NCI-H446 (cell line): ENCODE measurements at places on chromosomes 7 and 10.

DNA sequence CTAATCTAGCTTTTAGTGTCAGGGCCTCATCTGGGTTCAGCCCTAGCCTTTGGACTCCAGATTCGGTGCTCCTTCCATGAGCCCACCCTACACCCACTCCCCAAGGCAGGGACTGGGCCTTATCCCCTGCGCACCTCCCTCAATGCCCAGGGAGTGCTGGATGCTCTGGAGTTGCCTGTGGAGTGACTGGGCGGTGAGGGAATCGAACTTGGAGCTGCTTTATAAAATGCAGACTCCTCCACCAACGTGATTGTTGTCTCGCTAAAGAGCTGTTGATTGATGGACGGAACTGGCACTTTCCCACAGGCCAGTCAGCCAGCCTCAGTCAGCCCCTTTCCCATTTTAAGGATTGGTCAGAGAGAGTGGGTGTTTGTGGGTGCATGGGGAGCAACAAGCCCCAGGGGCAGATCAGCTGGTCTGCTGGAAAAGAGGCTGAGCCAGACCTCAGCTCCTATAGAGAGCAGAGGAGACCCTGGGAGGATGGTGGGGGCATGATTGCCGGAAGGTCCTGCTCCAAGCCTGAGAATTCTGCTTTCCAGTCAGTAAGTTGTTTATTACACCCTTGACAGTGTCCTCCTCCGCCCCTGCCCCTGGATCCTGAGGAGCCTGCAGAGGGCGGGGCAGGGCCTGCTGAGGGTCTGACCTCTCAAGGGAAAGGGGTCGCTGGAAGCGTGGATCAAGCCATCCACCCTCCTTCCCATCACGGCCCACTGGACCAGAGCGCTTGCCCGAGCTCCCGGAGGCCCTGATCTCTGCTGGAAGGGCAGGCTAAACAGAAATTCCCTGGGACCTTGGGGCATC is 16.7 kb downstream of the UNC5B start:
- DNase-seq: no peak

DNA sequence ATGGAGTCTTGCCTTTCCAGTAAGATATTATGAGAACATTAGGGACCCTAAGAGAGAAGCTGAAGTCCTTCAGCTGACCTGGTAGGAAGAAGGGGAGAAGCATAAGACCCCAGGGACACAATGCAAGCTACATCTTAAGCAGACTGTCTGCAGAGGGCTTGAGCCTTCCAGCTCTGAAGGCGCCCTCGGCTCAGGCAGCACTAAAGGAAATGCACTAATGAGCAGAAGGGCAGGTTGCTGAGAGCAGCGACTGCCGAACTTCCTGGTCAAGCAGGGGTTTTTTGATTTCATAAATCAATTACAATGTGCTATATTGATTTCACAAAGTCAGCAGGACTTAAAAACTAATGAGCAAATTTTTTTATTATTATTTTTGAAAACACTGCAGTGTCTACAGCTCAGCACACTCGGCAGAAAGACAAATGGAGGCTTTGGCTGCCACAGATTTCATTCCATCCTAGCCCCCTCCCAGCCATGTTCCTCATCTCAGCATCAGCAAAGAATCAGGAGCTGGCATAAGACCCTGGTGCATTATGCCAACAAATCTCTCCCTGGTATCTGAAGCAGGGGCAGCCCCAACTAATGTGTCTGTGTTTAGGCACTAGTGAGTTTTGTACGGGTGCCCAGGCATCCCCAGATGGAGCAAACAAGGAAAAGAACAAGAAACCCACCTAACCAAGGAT is 57.1 kb downstream of the LRRTM3 start:
- DNase-seq: peak; percentile 21

DNA sequence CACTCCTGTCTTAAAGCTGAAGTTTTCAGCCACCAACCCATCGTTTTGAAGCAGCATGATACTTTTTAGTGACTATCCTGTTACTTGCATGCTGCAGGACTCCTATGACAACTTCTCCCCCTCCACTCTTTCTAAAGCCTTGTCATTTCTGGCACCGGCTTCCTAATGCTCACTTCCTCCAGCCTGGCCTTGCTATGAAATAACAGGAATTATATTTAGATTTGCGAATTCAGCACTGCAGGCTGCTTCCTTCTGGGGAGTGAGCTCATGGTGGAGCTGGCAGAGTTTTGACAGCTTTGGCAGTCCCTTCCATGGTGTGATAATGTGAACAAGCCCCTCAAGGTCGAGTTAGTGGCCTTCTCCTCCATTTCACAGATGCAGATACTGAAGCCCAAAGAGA is 13.4 kb downstream of the BLNK start:
- no peak for DNase-seq

DNA sequence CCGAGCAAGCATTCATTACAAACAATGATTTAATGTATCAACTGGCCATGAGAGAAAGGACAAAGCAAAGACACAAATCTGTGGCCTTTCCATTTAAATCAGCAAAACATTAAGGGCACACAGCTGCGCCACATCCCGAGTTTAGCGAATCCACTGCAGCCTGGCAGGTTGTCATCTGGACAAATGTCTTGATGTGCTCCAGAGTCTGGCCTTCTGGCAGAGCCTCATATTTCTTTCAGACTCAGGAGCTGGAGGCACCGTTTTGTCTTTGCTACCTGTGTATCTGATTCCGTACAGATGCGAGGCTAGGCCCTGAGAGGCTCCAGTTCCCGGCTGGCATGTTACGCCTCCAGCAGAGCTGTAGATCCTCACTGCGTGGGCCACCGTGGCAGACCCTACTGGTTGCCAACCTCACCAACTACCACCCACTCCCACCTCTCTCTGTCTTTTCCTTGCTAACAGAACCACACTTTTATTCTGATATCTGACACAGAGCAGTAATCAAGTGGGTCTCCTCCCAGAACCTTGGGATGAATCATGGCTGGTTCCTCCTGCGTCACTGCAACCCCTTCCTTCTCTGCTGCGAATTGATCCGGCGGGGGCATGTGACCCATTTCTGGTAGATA is 40.9 kb upstream of the EFCAB10 start:
- no peak for DNase-seq

DNA sequence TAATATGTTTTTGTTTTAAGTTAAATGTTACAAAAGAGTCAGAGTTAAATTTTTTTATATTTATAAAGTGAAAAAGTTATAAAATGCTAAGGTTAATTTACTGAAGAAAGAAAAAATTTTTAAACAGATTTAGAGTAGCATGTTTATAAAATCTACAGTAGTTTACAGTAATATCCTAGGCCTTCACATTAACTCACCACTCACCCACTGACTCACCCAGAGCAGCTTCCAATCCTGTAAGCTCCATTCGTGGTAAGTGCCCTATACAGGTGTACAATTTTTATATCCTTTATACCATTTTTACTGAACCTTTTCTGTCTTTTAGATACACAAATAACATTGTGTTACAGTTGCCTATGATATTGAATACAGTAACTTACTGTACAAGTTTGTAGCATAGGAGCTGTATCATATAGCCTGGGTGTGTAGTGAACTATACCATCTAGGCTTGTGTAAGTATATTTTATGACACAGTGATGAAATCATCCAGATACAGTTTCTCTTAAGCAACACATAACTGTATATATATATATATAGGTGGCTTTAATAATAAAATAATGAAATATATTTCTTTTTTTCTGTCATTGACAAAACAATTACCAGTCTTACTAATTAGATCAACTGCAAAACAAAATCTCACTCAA is 79.6 kb downstream of the PTEN start:
- DNase-seq: no peak

DNA sequence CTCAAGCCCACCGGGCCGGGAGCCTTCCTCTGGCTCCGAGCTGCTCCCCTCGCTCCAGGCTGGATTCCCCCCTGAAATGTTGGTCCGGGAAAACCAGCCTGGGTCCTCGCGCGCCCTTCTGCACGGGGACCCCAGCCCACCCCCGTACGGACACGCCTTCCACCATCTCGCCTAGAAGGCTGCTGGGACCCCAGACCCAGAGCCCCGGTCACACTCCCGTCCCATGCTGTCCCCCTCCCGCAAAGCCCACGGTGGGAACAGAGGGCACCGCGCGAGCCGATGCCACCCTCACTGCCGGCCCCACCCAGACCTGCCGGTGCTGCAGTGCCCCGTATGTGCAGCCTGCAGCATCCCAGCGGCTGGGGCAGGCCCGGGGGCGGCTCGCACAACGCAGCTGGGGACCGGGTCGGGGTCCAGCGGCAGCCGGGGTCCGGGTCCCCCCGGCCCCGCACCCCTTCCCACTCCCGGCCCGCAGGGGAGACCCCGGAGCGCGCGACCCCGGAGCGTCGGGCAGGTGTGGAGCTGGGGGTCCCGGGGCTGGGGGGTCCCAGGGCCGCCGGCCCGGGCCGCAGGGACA is 871 bp downstream of the SPOCK2 start:
- no peak for DNase-seq

DNA sequence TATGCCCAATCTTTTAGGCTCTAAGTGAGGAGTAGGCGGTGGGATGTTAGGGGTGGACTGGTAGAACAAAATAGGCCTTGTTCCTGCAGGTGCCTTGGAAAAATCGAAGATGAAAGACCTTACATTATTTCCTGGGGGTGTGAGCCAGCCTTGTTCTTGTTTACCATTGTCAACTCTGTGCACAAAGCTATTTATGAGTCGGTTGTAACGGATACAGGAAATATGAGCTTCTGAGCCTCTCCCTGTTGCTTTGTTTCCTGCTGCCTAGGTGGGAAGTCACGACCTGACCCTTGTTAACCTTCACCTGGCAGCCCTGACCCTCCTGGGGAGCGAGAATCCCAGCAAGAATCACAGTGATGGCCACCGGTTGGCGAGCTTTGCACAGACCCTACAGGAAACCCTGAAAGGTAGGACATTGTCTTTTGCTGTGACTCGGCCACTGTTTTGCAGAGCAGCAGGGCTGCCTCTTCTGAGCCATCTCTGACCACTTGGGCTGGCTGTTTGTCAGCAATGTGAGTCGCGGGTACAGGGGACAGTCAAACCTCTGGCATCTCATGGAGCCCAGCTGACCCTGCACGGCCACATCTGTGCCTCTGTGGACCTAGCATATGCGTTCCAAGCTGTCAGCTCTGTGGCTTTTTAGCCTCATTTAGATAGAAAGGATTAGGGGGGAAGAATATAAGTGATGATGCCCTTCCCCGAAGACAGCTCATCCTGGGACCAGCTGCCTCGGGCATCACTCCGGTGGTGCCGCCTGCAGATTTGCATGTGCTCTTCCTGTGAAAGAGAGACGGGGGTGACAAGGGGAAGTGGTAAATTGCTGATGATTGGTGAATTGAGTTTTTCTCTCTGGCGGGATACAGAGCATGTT is 102.1 kb upstream of the ANLN start:
- no peak for DNase-seq

- no peak for DNase-seq
Observed at GRCh38 chr7:156559001-156559400, 81.6 kb upstream of the RNF32 start.

GRCh38 chr7:91286432-91286831 is 22.2 kb downstream of the FZD1 start:
- DNase-seq: no peak

DNA sequence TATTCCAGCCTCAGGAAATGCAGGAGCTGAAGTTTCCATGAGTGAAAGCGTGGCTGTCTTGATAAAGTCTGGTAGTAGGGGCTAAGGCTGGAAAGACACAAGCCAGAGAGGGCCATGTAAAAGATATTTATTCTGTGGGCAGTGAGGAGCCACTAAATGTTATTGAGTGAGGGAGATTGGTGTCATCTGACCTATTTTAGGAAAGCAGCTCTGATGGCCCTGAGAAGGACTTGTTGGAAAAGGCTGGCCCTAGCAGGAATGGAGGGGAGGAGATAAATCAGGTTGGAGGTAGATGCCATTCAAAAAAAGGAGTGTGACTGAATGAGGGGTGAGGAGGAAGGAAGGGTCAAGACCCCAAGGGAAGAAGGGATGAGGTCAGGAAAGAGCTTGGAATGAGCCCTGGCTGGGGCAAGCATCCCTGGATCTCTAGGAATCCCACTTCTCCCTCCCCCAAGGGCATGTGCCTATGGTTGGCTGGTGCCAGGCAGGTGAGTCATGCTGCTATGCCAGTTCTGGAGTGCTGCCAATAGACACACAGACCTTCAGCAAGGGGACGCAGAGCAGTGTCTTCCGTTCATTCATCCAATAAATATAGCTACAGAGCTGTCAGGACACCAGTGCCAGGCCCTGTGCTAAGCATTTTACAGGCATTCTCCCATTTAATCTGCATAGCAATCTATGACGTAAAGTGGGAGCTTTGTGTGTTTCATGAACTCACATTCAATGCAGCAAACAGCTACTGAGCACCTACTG is 2.0 kb downstream of the ANKRD2 start:
- DNase-seq: peak; percentile 12

DNA sequence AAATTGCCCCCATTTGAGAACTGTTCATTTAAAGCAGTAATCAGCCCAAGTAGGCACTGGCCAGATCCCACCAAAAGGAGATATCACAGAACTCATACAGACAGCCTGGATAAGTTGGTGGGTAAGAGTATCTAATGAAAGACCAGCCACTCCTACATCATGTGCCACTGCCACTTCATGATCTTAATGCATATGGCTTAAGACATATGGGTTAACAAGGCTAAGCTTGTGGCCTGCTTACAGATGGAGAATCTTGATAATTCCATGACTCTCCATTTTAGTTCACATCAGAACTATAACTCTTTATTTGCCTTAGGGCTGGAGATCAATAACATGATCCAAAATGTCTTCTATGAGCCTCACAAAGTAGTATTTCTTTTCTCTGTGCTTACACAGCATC is 6.8 kb upstream of the IFIT1B start:
- no peak for DNase-seq

GRCh38 chr10:98463976-98464754 is 17.4 kb upstream of the HPS1 start:
- DNase-seq: no peak

- no peak for DNase-seq
Observed at GRCh38 chr10:26665080-26666048, 32.1 kb upstream of the PDSS1 start.

- no peak for DNase-seq
Observed at GRCh38 chr10:5343561-5343960, 21.2 kb upstream of the UCN3 start.

- DNase-seq: peak; percentile 12
Observed at GRCh38 chr7:107989618-107990373, 13.2 kb downstream of the LAMB1 start.

DNA sequence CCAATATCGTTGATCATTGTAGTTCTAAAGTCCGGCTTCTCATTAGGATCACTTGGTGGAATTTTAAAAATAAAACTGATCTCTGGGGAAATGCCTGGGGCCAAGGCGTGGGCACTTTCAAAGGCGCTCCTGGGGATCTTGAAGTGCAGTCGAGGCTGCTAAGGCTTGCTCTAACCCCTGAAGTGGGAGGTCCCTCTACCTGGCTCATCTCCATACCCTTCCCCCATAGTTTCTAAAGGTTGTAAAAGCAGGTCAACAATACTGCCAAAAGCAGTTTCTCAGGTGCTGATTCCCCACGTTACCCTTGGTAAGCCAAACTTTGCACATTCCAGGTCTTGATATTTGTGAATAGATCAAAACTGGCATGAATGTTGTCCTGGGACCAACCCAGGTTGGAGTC is 79.0 kb upstream of the SP8 start:
- DNase-seq: no peak

- DNase-seq: no peak
Observed at GRCh38 chr10:116486770-116487448, 58.8 kb upstream of the PNLIP start.
